ENCODE measurements at places on chromosomes 5 and 9.

- peak; percentile 14 for DNase-seq
Measured at GRCh38 chr5:93899026-93899600, 157.7 kb upstream of the POU5F2 start.

- no peak for DNase-seq
Measured at GRCh38 chr5:76789991-76790581, 28.7 kb upstream of the F2RL1 start.

GRCh38 chr9:99491408-99492158, 269.5 kb downstream of the SEC61B start:
- peak; percentile 9 for DNase-seq

DNA sequence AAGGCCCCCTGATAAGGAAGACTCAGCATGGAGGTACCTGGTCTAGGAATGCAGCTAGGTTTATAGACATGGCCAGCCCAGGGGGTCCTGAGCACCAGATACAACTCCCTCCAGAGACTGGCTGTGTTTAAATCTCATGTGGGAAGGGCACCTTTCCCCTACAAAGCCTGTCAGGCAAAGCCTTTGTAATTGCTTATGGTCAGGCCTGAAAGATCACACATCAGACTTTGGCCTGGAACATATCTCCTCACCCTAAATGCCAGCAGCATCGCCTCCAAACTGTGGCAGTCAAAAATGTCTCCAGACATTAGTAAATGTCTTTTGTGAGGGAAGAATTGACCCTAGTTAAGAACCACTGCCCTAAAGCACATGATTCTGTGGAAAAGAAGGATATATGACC, 51.6 kb upstream of the MACIR start:
- DNase-seq = no peak

DNA sequence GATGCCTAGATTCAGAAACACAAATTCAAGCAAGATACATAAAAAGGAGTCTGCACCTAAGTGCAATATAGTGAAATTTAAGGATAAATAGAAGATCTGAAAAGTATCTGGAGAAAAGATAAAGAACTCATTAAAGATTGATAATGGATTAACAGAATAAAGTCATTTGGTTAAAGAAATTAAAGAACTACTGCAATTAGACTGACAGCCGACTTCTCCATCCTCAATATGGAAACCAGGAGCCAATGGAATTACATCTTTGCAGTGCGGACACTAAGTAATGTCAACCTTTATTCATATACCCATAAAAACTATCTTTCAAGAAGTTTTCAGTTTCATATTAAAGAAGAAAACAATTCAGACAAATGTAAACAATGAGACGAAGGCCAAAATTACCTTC, 81.0 kb downstream of the MRPL36 start:
- DNase-seq = no peak

DNA sequence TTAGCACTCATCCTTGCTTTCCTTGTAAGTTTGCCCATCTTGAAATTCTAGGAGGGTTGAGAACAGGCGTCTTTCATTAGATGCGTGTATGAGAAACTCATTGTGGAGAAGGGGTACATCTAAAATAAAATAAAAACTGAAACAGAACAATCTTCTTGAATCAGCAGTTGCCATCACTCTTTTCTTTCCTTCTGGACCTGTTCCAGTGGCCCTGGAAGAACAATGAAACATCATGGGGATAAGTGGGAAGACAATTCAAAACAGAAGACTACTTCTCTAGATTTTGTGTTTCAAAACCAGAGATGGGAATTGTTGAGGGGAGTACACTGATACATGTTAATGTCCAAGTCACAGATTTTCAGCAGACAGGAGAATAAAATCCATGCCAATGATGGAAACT, 59.9 kb downstream of the SLC1A3 start:
- no peak for DNase-seq

All from activated CD4-positive, alpha-beta T cell treated with anti-CD3 and anti-CD28 coated beads, Interleukin-10, Interleukin-2, amounts not matched to agents 100 ng/mL and 50 ng/mL, durations not matched to agents 16 hours and 8 hours (primary cell).